Fibroblast of skin of abdomen (primary cell): ENCODE measurements at places on chromosomes 3 and 15.

- no peak for DNase-seq
Measured at GRCh38 chr15:67093504-67093862, 28.1 kb downstream of the SMAD3 start.

DNA sequence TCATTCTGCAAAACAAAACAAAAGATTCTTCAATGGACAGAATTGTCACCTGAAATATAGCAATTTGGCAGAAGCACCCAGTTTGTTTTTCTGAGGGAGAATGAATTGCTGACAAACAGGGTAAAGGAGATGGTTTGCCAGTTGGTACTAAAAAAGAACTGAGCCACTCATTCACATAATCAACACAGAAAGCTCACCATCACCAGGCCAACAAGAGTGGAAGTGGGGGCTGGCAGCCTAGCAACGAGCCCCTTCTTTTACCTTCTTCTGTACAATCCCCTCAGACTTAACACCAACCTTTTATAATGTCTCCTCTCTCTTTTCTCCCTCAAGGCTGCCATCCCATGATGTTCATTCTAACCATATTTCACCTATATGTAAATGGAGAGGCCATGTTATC, 5.9 kb downstream of the TOP2B start:
- DNase-seq = no peak

GRCh38 chr15:85622221-85622831, 172.4 kb downstream of the KLHL25 start:
- peak; percentile 80 for DNase-seq

DNA sequence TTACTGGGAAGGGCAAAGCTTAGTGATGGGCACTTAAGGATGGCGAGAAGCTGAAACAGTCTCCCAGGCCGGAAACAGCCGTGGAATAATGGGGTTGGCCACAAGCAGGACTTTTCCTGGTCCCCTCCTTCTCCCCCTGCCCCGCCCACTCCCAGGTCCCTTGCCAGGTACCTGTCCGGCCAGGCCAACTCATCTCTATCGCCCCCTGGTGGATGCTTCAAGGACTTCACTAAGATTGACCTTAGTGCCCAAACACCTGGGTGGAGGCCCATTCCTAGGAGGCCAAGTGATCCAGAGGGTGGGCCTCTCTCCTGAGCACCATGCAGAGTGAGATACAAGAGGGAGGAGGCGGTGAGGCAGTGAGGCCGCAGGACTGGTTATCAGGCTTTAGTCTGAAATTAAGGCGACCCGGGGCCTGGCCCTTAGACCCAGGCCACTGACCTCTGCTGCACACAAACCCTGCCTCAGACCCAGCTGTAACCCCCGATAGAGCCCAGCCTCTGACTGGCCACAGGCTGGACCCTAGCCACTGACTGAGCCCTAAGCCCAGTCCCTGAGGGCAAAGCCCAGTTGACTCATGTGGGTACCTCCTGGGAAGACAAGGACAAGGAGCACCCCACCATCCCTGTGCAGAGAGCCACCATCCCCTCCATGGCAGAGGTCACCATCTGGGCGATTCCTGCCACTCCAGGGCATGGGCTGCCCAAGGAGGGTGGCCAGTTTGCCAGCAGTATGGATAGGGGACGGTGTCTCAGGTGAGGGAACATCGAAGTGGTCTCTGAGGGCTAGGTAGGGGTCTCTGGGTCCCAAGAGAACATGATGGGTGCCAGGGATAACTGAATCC, 37.6 kb downstream of the VIPR1 start:
- DNase-seq = peak; percentile 3

- no peak for DNase-seq
Measured at GRCh38 chr3:191328383-191328961, 722 bp upstream of the CCDC50 start.

DNA sequence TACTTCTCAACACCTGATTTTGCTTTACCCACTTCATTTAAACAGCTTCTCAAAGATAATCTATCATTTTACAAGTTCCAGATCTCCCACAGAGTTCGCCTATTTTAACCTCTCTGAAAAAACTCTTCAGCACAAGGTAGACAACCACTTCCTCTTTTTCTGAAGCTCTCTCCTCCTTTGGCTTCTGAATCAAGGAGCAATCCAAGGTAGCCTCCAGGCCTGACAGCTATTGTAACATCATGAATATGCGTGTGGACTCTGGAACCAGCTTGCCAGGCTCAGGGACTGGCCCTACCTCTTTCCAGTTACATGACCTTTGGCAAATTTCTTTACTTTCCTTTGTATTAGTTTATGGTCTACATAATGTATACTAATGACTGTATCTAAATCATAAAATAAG, 405.9 kb upstream of the ZNF385D start:
- no peak for DNase-seq

GRCh38 chr3:13689373-13690260, 140.7 kb downstream of the FBLN2 start:
- DNase-seq = no peak

- DNase-seq = no peak
Measured at GRCh38 chr15:50261981-50262380, 3.5 kb downstream of the HDC start.

DNA sequence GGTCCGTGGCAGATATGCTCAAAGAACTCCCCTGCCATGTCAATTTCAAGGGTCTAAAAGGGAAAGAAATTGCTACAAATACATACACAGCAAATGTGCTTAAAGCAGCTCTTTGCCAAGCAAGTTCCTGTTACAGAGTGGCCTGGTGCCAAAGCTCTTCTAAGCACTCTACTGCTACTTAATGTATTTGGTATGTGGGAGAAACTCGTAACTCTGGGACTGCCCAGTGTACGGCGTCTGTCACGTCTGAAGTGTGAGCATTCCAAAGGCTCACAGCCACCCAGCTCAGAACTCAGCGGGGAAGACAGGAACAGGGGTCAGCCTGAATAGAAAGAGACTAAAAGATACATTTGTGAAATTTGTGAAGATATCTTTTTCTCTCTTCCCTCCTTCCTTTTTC, 54.6 kb downstream of the RBMS3 start:
- peak; percentile 99 for DNase-seq

DNA sequence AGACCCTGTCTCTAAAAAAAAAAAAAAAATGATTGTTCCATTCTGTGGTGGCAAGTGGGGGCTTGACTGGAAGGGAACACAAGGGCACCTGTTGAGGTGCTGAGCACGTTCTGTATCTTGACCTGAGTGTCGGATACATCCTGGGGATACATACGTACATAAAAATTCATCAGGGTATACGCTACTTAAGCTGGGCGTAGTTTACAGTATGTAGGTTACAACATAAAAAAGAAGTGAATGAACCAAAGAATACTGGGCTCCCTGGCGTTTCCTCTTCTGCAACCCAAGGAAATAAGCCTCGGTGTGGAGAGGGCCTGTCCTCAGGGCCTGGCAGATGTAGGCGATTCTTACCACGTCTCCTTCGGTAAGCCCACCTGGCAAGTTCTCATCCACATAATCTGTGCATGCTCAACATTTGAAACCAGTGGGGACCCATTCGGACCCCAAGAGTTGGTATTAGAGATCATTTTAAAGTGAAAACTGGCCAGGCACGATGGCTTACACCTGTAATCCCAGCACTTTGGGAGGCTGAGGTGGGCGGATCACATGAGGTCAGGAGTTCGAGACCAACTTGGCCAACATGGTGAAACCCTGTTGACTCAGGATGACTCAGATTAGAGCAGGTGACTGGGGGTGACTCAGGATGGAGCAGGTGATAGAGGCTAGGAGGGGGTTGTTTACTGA, 5.1 kb upstream of the MUC20 start:
- DNase-seq = no peak

DNA sequence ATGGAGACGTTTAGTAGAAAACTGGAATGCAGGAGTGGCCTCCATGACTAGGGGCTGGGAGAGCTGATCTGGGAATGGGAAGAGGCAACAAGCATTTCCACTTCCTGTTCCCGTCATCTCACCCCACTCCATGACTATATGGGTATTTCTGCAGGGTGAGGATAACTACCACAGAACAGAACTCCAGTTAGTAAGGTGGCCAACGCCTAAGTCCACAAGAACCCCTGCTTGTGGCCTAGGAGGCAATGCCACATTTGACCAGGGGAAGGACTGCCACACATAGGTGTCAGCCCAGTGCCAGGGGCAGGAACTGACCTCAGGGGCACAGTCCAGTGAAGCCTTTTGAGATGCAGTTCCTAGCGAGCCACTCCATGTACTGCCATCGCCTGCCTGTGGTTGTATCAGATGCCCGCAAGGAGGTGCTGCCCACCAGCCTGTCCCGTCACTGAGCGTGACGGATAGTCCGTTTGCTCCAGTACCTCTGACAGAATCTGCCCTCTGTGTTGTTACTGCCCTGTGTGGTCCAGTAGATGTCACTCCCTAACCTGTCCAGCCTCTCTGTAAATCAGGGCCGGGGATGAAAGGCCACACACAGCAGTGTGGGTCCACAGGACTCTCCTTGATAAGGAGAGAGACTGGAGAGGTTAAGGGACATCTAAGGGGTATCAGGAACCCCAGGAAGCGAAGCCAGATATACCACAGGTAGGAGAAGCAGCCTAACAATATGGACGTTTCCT, 3.5 kb upstream of the MTFMT start:
- peak; percentile 49 for DNase-seq

DNA sequence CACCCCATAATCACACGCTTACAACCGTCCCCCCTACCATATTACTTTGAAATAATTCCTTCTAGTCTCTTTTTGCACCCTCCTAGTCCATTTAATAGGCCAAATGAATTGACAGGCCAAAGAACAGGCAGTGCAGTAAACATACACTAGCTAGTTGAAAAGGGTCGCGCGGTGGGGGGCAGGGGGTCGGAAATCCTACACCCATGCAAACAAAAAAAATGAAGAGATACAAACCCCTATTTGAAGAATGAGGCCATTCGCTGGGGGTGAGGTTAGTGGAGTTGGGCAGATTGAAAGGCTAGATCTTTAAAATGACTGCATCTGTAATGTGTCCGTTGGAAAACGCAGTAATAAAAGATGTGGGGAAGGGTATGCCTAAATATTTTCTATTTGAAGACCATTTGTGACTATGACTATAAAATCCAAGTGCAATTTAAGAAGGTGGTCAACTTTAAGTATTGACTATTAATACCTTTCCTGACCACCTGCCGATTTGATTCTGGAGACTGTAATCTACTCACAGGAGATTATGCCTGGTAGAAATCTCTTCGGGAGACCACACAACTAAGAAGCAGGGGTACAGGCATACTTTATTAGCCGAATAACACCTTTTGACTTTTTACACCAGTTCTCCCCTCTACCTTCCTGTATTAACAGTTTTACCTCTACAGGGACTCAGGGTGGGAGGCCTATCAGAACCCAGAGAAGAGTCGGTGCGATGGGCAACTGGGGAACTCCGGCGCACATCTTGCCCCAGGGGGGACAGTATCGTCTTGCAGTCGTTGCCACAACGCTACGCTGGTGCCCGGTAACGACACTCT, 762 bp upstream of the ARL6 start:
- no peak for DNase-seq

GRCh38 chr3:25900161-25900560, 110.3 kb downstream of the OXSM start:
- no peak for DNase-seq

DNA sequence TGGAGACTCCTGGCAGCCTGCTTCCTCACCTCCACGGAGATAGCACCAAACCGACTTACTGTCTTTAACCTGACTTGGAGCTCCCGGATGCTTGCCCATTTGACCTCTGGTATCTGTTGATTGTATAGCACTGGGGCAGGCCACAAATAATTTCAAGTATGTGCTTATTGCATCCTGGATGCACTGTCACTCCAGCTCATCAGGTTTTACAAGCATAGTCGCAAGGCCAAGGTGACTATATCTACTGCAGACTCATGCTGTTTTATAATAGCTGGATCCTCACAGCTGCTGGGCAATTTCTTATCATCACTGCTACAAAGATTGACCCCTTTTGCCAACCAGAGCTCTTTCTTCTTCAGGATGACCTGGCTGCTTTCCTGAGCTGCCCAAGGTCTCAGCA, 45.6 kb downstream of the PEX5L start:
- DNase-seq = no peak

DNA sequence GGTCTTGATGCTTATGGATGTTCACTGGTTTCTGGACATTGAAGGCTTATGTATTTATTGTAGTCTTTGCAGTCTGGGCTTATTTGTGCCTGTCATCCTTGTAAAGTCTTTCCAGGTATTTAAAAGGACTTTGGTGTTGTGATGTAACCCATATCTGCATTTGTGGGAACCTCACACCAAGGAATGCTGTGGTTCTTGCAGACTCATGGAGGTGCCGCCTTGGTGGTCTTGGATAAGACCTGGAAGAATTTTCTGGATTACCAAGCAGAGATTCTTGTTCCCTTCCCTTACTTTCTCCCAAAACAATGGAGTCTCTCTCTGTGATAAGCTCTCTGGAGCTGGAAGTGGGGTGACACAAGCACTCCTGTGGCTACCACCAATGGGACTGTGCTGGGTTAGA, 363.5 kb upstream of the NECTIN3 start:
- no peak for DNase-seq

GRCh38 chr15:89648106-89649012, 6.9 kb downstream of the KIF7 start:
- DNase-seq = no peak

- no peak for DNase-seq
Measured at GRCh38 chr15:80061582-80061981, 2.1 kb downstream of the ZFAND6 start.

GRCh38 chr3:139994891-139995290, 59.9 kb downstream of the CLSTN2 start:
- no peak for DNase-seq

DNA sequence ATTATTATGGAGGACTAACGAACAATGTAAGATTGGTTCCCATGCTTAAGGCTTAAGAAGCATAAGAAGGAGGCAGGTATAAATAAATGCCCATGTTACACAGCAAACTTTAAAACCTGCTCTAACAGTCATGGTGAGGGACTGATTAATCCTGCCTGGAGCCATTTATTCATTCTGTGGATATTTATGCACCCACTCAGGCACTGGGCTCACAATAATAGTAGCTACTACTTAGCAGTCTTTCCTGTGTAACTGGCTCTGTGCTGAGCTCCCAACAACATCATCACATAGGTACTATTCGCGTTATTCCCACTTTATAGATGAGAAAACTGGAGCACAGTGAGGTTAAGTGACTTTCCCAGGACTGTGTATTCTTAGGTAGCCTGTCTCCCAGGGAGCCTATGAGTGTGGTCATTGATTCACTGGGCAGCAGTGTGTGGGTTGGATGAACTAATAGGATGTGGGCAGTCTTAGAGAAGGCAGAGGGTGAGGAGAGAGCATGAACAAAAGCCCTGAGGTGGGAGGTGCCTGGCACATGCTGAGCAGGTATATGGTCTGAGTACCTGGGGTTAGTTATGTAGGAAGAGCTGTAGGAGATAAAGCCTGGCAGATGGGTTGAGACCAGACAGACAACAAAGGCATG, 44.1 kb upstream of the UMPS start:
- no peak for DNase-seq

DNA sequence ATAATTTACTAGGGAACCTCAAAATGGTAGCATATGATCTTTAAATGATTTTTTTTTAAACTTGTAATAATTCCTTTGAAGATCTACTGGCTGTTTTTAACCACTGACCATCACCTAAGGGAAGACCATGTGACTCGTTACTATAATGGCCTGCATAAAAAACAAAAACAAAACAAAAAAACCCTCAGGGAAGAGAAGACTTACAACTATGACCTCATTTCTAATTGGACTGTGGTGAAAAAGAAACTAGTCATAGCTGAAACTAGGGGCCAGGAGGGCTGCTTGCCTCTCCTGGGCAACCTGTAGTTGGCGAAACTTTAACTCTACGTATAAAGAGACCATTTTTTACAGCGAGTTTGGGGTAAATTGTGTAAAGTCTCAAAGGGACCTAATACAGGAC, 23.0 kb downstream of the PAQR9 start:
- DNase-seq = no peak
